ENCODE measurements at places on chromosomes 11 and 22.

GRCh38 chr11:131290185-131290584, 80.2 kb upstream of the NTM start:
- DNase-seq: no peak

GRCh38 chr22:42283278-42284201, 13.1 kb upstream of the TCF20 start:
- peak; percentile 33 for DNase-seq

DNA sequence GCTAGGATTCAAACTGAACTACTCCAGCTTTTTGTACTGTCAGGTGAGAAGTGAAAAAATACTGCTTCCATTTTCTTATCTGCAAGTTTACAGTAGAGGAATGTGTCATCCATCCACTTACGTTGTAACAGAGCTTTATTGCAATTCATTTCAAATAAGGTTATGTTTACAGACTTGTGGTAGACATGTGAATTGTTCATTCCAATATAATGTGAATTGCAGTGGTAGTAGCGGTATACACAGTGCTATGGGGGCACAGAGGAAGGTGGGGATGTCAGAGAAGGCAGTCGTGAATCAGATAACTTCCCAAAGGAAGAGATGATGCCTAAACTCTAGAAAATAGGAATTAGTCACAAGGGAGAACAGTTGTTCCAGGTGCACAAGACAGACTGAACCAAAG, 42.5 kb downstream of the CEP57 start:
- no peak for DNase-seq

GRCh38 chr11:105622016-105622415, 12.1 kb downstream of the GRIA4 start:
- no peak for DNase-seq

DNA sequence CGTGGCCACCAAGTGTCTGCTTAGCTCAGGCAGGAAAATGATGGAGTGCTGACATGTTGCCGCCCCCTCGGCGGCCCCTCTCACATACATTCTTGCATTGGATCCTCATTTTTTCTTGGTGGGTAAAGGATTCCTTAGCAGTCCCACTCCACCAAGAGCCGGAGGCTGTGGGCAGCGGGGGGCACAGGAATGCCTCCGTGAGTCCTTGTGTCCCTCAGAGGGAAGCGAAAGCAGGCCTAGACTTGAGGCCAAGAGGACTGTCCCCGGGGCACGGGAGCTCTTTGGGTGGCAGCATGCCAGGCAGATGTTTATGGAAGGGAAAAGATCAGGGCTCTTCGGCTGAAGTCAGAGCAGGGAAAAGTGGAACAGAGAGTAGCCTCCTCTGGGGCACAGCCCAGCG, 21.6 kb downstream of the LRFN4 start:
- no peak for DNase-seq

DNA sequence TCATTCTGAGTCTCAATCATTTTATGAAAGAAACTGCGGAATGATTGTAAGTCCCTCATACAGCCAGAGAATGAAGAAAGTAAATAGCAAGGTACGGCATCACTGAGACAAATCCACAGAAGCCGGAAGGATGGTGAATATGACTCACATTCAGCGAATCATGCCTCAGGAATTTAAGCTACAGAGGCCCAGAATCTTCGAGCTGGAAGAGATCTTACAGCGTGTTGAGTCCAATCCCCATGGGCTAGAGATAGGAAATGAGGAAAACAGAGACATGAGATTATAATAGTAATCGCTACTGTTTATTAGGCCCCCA, 173.2 kb downstream of the KIF18A start:
- no peak for DNase-seq
